ENCODE measurements at places on chromosomes 11 and 22. TPM values are rescaled to one million over a fixed set of nuclear protein-coding genes. Genes with fewer than 3 reads are reported as not detected.

The SERPING1 gene
- not detected for total RNA-seq

The PANX3 gene
- not detected for total RNA-seq

The SLC17A6 gene
- total RNA-seq, result not detected

The DKK3 gene
- total RNA-seq, result 5.5 TPM

The KCNE3 gene
- not detected for total RNA-seq

The RPS3 gene
- total RNA-seq, result 4,683 TPM

The FLRT1 gene
- not detected for total RNA-seq

The OR8D1 gene
- not detected for total RNA-seq

The CD3G gene
- total RNA-seq, result 88.8 TPM

The ENDOD1 gene
- 5.9 TPM for total RNA-seq

The RFPL2 gene
- total RNA-seq, result not detected

The ASRGL1 gene
- 1.0 TPM for total RNA-seq

The SHANK3 gene
- not detected for total RNA-seq

The GP1BB gene
- 0.39 TPM for total RNA-seq

The VPS26B gene
- total RNA-seq, result 36.8 TPM

Data from CD8-positive, alpha-beta T cell (primary cell).